Right lobe of liver (tissue), 6 donors: ENCODE measurements at places on chromosomes 5 and 9.
A peak's percentile ranks its signal among the peaks of the same experiment; 100 is the strongest.

DNA sequence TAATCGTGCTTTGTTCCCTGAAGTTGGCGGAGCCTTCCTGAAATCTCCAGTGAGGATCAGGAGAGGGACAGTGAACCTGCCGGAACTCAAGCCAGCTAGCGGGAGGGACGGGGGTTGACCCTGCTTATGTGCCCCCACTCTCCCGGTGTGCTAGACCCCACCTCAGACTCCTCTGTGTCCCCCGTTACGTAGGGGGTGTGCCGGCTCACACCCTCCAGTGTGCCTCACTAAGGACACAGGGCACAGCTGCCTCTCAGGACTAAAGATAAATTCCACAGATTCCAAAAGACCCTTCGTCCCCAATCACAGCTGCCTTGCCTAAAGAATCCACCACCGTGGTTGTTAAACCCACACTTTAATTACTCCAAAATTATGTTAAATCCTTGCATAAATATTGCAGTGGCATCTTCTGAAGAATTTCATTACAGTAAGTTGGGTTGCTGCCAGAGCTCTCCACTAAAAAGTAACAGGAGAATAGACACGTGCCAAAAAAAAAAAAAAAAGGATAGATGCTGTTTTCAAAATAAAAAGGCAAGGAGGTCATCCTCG is 73.7 kb downstream of the GTF3C4 start:
- DNase-seq, result peak; percentile 33

- no peak for DNase-seq
Measured at GRCh38 chr5:79077680-79078365, 8.3 kb downstream of the BHMT2 start.

GRCh38 chr5:6576861-6577501 is 55.9 kb downstream of the NSUN2 start:
- no peak for DNase-seq

- DNase-seq, result no peak
Measured at GRCh38 chr5:136258463-136258862, 65.5 kb upstream of the SMIM32 start.

DNA sequence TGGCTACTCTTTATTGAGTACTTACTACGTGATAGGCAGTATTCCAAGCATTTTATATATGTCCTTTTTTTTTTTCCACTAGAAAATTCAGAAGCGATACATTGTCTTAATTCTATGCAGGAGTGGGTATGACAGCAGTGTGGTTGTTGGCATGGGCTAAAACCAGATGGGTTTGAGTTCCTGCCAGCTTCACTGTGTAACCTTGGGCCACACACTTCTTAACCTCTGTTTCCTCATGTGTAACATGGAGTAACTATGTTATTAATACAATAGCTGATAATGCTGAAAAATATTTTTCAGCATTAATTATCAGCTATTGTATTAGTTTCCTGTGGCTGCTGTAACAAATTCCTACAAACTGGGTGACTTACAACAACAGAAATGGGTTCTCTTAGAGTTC is 12.0 kb downstream of the SNX18 start:
- no peak for DNase-seq

GRCh38 chr9:129586245-129586644 is 34.7 kb downstream of the C9orf50 start:
- no peak for DNase-seq

DNA sequence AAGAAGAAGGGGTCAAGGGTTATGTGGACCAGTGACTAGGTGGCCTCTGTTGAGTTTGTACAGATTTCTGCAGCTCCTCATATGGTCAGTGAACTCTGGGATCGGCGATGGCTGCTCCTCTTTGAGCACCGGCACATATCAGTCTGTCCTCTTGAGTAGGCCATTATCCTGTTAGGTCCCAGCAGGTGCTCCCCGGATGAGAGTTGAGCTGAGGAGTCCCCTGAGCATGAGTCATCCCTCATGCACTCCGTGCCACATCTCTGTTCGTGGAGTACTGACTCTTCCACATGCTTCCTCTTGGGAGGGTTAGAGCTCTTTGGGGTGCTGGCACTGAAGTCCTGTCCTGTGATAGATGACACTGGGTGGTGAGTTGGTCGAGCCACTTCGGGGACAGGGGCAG is 143.7 kb downstream of the PTTG1 start:
- DNase-seq, result no peak

- no peak for DNase-seq
Measured at GRCh38 chr5:75152860-75153259, 83.8 kb downstream of the ANKRD31 start.

DNA sequence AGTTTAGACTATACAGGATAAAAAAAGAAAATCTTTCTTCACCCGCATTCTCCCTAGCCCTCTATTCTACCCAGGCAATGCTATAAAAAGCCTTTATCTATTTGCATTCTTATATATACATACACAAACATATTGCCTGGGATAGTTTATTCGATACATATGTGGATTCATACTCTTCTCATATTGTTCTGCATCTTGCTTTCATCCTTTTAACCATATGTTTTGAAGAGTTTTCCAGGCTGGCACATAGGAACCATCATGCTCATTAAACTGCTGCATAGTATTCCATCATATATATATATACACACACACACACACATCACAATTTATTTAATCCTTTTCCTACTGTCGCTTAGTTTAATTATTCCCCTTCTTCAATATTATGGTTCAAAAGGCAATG is 461.2 kb downstream of the NTRK2 start:
- no peak for DNase-seq

- no peak for DNase-seq
Measured at GRCh38 chr9:109880276-109881169, 100.5 kb downstream of the PALM2AKAP2 start.
